ENCODE measurements at places on chromosomes 2 and 18.

GRCh38 chr2:134103196-134103595, 150.7 kb upstream of the MGAT5 start:
- DNase-seq, result no peak

DNA sequence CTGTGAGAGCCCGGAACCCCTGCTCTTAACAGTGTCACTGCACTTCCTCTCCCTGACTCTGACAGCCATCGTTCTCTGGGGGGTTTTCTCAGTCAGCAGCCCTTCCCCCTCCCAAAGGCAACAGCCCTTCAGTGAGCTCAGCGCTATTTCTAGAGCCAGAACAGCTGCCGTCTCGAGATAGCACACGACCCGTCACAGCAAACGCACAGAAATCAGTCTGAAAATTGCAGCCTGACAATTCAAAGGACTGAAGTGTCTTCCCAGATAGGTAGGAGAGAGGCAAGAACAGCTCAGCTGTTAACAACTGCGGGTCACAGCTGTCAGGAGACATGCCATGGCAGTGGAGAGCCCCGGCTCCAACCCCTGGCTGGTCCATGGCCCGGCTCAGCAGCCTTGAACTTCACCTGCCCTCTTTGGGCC, 45.4 kb downstream of the ST8SIA5 start:
- no peak for DNase-seq

DNA sequence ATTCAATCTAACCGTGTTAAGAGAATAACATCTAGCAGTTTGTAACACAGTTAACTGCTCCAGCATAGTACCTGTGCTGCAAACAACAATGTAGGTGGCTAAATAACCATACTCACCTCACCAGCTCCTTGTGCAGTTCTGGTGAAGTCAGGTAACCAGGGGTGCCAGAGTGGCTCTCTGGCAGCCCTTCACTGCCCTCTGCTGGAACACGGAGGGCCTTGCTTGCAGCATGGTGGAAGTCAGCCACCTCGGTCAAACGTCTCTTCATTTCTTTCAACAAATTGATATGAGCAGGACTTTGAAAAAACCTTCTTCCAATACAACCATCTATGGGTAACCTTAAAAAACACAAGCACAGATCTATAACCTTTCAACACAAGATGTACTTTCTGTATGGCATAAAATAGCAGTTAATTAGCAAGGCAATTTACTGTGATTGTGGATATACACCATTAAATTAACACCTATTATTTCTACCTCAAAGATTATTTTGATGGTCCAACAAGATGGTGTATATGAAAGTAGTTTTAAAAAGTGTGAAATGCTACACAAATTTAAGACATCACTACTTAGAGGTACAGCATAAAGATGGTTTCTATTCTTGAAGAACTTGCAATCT, 56.6 kb downstream of the EPG5 start:
- DNase-seq, result peak; percentile 66

DNA sequence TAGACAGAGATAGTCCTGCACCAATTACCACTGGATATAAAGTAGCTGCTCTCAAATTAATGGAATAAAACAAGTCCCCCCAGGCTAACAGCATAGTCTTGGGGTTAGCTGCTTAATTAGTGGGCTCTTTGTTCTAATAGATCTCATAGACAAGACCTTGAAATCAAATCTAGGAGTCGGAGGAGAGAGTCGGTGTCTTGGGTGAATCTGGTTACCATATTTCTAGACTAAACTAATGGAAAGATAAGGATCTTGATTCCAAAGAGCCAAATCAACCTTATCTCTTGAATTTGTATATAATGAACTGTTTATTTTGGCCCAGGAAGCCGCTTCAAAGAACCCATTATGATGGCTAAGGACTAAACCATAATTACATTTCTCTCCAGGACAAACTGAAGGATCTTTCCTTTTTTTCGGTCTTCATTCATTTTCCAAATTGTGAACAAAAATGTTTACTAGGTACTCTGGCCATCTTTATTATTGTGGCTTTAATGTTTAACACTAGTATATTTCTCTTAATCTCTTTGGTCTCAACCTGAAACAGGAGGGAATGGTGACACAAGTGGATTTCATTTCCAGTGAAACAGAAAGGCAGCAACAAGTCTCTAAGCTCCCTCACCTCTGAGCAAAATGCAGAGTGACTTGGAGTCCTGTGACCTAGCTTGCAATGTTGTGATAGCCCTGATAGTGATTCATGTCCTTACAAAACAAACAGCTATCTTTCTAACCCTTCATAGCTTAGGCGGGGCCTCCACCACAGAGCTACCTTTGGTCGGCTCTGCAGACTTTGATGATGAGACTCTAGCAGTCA, 137.9 kb upstream of the PARD3B start:
- DNase-seq, result no peak

GRCh38 chr18:77985526-77986281, 736.1 kb downstream of the GALR1 start:
- no peak for DNase-seq

GRCh38 chr2:182586426-182586825, 129.6 kb upstream of the DNAJC10 start:
- no peak for DNase-seq

DNA sequence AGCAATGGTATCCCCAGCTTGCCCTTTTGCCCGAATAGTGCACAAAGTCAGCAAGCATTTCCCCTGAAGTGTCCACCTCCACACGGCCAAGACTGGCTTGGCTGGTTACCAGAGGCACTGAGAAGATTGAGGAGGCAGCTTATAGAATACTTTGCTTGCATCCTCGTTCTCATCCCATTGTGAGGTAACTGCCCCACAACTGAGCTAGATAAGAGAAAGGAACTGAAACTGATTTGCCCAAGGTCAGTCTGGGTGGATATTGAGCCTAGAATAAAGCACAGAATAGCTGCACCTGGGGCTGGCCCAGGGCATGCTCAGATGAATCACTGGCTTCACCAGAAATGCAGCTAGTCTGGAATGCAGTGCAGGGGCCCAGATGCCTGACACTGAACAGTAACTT, 32.7 kb upstream of the MAP4K3 start:
- no peak for DNase-seq

- DNase-seq, result no peak
Observed at GRCh38 chr18:57008001-57008686, 138.7 kb upstream of the BOD1L2 start.

DNA sequence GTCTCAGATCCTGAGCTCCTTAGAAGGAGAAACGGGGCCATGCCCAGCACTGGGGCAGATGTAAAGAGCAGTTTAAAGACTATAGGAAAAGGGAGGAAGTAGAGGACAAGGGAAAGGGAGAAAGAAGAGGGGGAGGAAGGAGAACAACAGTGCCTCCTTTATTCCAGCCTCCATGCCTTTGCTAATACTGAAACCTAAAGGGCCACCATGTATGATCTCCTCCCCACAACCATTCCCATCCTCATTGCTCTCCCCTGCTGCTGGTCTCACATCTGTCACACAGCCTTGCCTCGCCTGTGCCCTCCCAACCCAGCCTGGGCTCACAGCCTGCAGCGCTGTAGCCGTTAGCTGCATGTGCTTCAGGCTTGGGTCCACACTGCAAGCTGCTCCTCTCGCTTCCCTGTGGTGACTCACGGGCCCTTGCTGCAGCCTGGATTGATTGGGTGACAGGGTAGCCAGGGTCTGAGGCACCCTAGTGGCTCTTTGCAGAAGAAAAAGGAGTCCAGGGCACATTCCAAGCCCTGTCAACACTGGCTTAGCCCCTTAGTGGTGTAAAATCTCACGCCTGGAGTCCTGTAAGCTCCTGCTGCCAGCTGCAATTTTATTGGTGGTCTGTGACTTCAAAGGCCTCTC, 281.9 kb downstream of the SRBD1 start:
- DNase-seq, result no peak

DNA sequence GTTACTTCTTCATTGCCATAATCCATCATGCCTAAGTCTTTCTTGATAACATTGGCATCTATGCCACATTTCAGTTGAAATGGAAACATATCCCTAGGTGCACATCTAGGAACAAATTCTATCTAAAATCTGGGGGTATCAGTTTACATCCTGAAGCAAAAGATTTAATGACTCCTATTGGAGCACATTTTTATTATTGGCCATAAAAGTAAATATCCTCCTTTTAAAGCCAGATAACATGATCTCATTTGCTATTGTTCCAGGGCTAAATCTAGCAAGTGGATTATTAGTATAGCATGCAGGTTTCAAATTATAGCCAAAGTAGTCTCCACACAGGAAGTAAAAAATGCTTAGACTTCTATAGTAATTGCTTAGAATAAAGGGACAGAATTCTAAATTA, 193.2 kb downstream of the CDH2 start:
- no peak for DNase-seq

DNA sequence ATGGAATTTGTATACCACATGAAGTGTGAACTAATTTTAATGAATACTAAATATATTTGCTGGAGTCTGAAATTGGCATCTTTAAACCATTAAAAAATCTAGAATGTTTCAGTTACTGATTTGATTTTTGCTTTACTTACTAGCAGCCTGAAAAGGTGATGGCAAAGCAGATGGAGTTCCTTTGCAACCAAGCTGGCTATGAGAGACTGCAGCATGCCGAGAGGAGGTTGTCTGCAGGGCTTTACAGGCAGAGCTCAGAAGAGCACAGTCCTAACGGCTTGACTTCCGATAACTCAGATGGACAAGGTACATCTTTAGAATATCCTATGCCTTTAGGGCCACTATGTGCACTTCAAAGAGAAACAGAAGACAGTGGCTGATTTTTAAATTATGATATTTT, 36.5 kb downstream of the NAB1 start:
- DNase-seq, result no peak

GRCh38 chr2:239468491-239469105, 67.8 kb upstream of the HDAC4 start:
- no peak for DNase-seq

- DNase-seq, result no peak
Observed at GRCh38 chr2:210598219-210598618, 41.8 kb downstream of the CPS1 start.

DNA sequence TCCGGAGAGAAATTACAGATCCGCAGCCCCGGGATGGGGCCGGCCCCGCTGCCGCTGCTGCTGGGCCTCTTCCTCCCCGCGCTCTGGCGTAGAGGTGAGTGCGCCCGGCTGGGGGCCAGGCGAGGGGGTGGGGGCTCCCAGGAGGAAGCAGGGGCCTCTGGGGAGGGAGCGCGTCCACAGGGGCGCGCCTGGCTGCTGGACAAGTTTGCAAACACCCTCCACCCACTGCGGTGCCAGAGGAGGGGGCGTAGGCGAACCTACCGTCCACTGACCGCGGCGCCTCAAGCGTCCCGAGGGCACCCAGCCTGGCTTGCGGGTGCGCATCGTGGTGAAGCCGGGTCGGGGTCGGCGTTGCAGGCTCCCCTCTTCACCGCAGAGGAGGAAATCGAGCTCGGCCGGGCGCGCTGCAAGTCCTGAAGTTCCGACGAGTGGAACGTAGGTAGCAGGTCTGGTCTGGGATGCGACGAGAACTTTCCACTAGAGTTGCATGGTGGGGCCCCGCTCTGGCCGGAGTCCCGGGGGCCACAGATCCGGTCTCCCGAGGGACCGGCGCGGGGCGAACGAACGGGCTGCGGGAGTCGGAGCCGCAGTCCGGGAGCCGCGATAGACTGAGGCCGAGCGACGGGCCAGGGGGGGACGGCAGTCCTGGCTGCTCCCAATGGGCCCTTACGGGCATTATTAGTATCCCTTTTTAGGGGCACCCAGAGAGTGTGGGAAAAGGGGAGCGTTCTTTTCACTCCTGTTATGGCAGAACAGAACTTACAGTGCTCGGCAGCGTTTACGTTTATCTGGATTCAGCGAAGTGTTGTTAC, 502 bp downstream of the MERTK start:
- no peak for DNase-seq

- DNase-seq, result no peak
Observed at GRCh38 chr2:16252891-16253290, 312.5 kb downstream of the MYCN start.

DNA sequence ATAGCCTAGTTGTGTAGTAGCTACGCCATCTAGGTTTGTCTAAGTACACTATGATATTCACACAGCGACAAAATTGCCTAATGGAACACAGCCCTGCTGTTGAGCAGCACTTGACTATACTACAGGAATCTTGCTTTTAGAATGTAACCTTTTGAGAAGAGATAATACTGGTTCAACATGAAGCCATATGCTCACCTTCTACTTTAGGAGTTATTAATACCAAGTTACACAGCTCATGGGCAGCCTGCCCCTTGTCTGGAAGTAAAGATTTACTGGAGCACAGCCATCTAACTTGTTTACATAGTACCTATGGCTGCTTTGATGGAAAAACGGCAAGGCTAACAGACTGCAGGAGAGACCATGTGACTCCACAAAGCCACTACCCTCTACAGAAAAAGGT, 174.8 kb downstream of the DYM start:
- DNase-seq, result no peak

- no peak for DNase-seq
Observed at GRCh38 chr2:228675091-228675490, 493.6 kb upstream of the SPHKAP start.

- no peak for DNase-seq
Observed at GRCh38 chr2:42456126-42456839, 37.5 kb downstream of the KCNG3 start.

GRCh38 chr2:127163921-127164320, 56.2 kb downstream of the CYP27C1 start:
- no peak for DNase-seq

DNA sequence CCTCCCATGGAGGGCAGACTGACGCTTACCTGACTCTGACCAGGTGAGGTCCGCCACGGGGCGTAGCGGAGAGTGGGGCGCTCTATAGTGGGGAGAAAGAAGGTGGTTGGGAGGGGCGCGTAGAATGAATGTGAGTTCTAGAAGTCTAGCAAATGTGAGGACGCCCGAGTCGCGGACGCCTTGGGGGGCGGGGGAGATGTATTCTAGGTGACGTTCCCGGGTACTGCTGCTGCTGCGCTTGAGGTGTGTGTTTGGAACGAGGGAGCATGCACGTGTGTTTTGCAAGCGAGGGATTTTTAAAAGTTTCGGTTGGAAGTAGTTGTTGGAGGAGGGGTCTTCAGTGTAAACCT, 758 bp downstream of the RIF1 start:
- DNase-seq, result peak; percentile 43

GRCh38 chr2:200302940-200303727, 3.4 kb upstream of the SPATS2L start:
- DNase-seq, result no peak

DNA sequence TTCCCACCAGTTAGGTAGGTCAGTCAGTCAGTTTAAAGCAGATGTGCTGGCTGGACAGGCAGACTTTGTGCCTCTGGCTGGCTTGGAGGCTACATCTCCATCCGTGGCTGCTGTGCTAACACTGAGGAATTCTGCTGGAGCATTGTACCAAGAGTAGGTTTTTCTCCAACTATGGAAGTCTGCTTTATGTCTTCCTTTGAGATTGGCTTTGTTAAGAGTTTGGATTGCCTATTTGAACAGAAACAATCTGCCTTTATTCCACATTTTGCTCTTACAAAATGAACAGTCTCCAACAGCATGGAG, 46.7 kb downstream of the WDR75 start:
- no peak for DNase-seq

- no peak for DNase-seq
Observed at GRCh38 chr18:9943311-9943710, 29.5 kb downstream of the VAPA start.

Data from hematopoietic multipotent progenitor cell treated with erythropoietin and hydrocortisone succinate and interleukin-3 and kit ligand, for 17 days (in vitro differentiated cells).